Left lung (tissue), 14 donors: ENCODE measurements at places on chromosomes 6 and 20. TPM values are rescaled to one million over a fixed set of nuclear protein-coding genes. Genes with fewer than 3 reads are reported as not detected.

DNA sequence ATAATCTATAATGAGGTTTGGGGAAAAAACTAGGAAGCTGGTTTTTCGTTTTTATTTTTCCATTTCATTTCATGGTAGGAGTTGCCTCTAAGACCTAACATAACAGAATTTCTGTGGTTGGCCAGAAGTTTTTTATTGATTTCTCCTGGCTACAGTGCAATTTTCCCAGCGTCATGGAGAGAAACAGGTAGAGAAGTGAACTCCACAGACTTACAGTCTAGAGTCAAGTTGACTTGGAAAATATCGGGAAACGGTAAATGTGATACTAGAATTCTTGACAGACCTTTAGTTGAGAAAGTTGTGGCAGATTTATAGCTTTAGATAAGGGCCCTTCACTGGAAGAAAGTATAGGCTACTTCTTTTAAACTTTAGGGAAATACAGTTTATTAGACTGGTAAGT, 238.3 kb downstream of the DOK5 start:
- H3K27ac ChIP-seq = no peak overlapping the region
- H3K36me3 ChIP-seq = no peaks in the 10 kb centered on the region
- DNase-seq = no peak

SERAC1 gene
- 9.3 TPM for total RNA-seq

DNA sequence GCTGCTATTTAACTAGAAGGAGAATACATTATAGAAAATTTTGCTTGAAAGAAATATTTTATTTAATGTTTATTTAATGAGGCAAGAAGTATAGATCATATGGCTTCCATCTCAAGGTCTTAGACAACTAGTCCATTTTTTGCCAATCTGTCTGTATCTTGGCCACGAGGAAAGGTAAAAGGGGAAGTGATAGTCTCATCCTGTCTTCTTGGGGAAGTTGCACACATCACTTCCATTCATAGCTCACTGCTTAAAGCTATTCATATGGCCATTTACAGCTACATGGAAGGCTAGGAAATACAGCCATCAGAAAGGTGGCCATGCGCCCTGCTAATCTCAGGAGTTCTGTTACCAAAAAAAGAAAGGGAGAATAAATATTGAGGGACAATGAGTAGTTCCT, 50.8 kb downstream of the METTL24 start:
- no peaks in the 10 kb centered on the region for H3K36me3 ChIP-seq
- no peaks in the 10 kb centered on the region for H3K27me3 ChIP-seq
- H3K4me1 ChIP-seq = no peaks in the 10 kb centered on the region
- DNase-seq = no peak
- no peak overlapping the region for H3K27ac ChIP-seq

GRCh38 chr6:131729550-131729949, 18.7 kb upstream of the CTAGE9 start:
- no peaks in the 10 kb centered on the region for H3K4me1 ChIP-seq
- no peak for DNase-seq
- no peak overlapping the region for H3K4me3 ChIP-seq
- no peak overlapping the region for H3K27ac ChIP-seq
- H3K27me3 ChIP-seq = no peaks in the 10 kb centered on the region

- no peaks in the 10 kb centered on the region for H3K36me3 ChIP-seq
- DNase-seq = no peak
- H3K4me1 ChIP-seq = no peaks in the 10 kb centered on the region
- no peaks in the 10 kb centered on the region for H3K27me3 ChIP-seq
- H3K27ac ChIP-seq = no peak overlapping the region
These were observed 35.1 kb upstream of the RFPL4B start for GRCh38 chr6:112311950-112312547.
